Putamen (tissue), 1 donor: ENCODE measurements at places on chromosomes 1 and 21.

DNA sequence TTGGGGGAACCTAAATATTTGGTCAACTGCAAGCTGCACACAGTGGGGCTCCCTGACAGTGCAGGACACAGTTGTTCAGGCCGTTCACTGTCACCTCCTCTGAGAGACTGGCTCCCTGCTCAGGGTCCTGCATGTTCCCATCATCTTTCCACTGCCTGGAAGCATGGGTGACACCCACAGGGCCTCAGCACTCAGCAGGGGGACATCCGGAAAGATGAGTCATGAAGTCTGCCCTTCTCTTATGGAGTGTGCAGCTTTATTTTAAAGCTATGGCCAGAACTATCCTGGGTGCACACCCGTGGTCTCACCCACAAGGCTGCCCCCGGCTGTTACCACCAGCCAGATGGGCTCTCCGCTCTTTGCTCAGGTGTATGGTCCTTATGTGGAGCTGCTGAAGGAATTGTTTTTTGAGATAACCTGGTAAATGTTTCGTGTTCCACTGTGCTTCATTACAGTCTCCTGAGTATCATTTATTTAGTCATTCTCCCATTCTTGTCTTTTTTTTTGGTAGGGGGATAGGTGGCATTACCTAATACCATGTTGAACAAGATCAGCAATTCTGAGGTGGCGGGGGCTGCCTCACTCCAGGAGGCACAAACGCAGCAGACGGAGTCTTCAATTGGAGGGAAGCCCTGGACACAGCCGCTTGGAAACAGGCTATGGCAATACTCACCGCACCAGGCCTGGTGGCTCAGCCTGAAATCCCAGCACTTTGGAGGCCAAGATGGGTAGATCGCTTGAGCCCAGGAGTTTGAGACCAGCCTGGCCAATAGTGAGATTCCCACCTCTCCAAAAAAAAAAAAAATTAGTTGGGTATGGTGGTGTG is 14.3 kb downstream of the TRIM11 start:
- no peak for DNase-seq

DNA sequence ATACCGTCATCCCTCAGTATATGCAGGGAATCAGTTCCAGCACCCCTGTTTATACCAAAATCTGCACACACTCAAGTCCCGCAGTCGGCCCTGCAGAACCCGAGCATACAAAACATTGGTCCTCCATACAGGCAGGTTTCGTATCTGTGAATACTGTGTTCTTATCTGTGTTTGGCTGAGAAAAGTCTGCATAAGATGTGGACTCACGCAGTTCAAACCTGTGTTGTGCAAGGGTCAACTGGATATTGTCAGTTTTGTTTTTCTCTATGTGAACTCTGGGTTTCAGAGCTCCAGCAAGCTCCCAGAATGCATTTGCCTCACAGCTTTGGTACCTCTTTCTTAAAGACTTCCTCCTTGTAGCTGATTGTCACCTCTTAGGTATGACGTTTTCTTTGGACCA is 100.6 kb downstream of the NR5A2 start:
- DNase-seq, result no peak

GRCh38 chr1:4894566-4894965 is 240.2 kb downstream of the AJAP1 start:
- DNase-seq, result no peak

- no peak for DNase-seq
Measured at GRCh38 chr1:119565131-119565772, 58.2 kb downstream of the HSD3B1 start.

DNA sequence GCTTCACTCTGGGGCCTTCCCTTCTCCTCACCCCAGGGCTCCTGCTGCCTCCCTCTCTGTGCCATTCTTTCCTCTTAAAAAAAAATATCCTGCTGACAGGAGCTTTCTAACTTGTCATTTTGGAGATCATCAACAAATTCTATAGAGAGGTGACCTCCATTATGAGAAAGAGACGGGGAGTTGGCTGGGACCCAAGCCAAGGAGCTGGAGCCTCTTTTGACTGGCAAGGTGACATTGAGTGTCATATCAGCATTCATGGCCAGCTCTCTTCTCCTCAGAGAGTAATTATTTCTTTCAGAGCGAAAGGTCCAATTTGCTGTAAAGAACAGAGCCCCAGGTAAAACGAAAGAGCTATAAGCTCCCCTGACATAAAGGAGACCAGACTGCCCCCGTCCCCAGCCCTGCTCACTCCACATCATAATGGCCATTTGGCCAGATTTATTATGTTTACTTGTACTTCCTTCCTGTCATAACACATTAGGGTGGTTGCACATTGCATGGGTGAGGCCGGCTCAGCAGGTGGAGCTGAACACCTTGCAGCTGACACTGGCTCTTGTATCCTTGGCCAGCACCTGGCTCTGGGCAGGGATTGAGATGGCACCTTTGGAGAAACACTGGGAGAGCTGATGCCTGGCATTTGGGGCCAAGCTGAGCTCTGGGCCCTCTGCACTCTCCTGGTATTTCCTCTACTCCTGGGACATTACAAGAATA is 404.0 kb upstream of the VAMP3 start:
- DNase-seq, result no peak

DNA sequence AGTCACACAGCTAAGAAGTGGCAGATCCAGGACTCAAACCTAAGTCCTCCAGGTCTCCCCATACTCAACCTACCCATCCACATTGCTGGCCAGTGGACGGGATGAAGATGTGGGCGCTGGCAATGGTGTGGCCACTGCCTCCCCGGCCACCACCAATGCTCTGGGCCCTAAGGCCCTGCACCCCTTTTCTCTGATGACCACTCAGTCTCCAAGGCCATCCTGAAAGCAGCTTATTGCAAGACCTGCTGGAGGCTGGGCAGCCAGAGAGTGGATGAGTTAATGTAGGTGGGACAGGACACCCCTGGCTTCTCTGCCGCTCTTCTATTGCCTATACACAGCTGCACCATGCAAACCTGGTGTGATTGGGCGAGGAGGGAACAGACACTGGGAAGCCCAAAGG is 178.7 kb downstream of the HIVEP3 start:
- no peak for DNase-seq
